ENCODE measurements at places on chromosomes 2 and 18.

GRCh38 chr2:16649353-16650286 lies 16.0 kb downstream of the CYRIA start:
- DNase-seq = no peak

DNA sequence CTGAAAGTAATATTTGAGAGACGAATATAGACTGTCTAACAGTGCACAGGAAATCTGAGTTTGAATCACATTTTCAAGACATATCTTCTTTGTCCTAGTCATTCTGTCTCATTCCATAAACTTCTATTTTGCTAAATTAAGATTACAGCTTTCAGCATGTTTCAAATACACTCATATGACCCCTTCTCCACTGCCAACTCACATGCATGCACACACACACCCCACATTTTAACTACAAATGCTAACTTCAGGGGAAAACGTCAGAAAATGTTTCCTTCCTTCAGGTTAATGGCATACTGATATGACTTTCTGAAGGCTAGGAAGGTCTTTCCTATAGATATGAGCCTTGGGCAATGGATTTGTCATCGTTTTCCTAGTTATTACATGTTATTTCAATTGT lies 373.7 kb downstream of the RBM43 start:
- DNase-seq = no peak

GRCh38 chr2:26605999-26606846 lies 34.9 kb downstream of the CIB4 start:
- no peak for DNase-seq

- no peak for DNase-seq
Observed at GRCh38 chr2:230671117-230671516, 41.5 kb upstream of the CAB39 start.

DNA sequence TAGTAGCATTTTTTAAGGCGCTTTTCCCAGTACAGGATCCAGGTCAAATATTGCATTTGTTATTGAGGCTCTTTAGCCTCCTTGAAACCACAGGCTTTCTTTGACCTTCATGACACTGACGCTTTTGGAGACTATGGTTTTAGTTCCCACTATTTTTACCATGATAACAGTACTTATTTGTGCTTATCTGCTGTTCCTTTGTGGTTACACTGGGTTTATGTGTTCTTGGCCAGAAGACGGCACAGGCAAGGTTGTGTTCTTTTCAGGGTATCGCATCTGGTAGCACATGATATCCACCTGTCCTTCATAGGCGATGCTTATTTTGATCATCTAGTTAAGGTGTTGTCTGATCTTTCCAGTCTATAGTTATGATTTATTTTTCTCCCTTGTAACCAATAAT lies 16.8 kb upstream of the MBOAT2 start:
- DNase-seq = no peak

Data from NCI-H2029 treated with DMSO at 0.1 percent for 48 hours (cell line).